Mesenchymal stem cell (in vitro differentiated cells and primary cell): ENCODE measurements at places on chromosomes 1 and 21.
A peak's percentile ranks its signal among the peaks of the same experiment; 100 is the strongest.

DNA sequence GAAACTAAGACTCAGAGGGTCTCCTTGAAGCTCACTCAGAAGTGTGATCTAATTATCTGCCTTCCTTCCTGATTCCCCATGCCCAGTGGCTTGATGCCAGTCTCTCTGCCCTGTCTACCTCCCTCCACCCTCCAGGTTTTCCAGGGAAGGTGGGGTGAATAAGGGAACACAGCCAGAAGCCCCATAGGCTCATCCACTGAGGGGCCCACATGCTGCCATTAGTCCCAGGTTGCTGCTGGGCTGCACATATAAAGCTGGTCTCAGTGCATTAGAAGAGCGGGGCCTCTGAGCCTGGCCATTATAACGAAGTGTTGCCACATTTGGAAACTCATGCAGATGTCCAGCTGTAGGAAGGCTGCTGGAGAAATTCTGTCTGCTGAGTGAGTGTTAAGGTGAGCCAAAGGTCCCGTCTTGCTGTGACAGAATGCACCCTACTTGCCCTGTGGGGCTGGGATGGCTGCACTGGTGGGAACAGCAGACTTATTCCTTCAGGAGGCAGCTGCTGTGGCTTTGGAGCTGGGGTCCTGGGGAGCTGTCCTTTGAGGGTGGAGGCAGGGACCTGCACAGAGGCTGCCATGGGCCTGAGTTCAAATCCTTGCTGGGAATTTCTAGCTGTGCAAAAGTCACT is 2.9 kb downstream of the ADORA1 start:
- DNase-seq = no peak

GRCh38 chr1:78155121-78155520 is 109.4 kb downstream of the GIPC2 start:
- DNase-seq = no peak

- no peak for DNase-seq
These were observed 100.4 kb downstream of the SPATA6 start for GRCh38 chr1:48371598-48371997.

GRCh38 chr1:36918604-36919003 is 115.7 kb downstream of the GRIK3 start:
- DNase-seq = no peak

- no peak for DNase-seq
These were observed 58.8 kb downstream of the WARS2 start for GRCh38 chr1:119081700-119082099.

GRCh38 chr1:109490029-109490933 is 3.6 kb upstream of the CYB561D1 start:
- DNase-seq = peak; percentile 73

- DNase-seq = peak; percentile 71
These were observed 587.3 kb downstream of the PTPRC start for GRCh38 chr1:199226163-199226562.

- no peak for DNase-seq
These were observed 94.4 kb downstream of the PDE9A start for GRCh38 chr21:42747746-42748351.

GRCh38 chr21:30227633-30228404 is 11.9 kb upstream of the CLDN8 start:
- peak; percentile 91 for DNase-seq

DNA sequence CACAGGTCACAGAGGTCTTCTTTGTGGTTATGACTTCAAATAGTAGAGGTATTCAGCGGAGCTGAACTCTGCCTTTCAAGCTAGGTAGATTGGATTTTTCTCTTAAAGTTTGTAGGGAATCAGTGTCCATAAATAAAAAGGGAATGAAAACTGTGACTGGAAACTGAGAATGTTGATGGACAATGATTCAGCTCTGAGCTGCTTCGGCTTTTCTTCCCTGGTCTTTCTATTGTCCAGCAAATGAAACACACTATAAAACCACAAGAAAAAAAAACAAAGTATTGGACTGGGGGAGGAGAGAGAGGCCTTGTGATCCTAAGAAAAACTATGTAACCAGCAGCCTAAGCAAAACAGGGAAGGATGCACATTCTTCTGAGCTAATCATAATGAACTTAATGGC is 11.1 kb downstream of the TNNI3K start:
- no peak for DNase-seq

GRCh38 chr21:36701756-36702621 is 3.1 kb downstream of the SIM2 start:
- DNase-seq = no peak

DNA sequence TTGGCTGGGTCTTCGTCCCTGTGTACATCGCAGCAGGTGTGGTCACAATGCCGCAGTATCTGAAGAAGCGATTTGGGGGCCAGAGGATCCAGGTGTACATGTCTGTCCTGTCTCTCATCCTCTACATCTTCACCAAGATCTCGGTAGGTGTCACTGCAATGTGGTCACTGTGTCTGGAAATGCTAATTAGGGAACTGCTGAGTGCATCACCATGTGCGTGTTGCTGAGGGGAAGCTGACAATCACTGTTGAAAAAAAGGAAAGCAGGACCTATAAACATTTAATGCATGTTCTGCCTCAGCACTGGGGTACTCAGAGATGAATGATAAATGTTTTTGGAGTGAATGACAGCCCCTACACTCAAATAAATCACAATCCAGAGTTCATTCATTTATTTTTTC is 6.8 kb downstream of the SLC5A9 start:
- no peak for DNase-seq

DNA sequence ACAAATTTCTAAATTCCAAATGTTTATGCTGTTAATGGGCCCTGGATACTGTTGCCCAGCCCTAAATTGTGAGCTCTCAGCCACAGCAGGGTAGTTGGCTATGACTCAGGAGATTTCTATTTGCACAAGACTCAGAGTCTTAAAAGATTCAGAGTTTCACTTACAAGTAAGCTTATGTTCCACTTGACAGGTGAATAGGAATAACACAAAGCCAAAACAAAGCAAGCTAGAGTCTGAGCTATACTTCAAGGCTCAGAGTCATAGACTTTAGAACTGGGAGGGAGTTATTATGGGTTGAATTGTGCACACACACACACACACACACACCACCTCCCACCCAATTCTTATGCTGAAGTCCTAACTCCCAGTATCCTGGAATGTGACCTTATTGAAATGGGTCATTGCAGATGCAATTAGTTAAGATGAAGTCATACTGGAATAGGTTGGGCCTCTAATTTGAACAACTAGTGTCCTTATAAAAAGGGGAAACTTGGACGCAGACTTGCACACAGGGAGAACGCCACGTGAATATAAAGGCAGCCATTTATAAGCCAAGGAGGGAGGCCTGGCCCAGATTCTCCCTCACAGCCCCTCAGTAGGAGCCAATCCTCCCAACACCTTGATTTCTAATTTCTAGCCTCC is 30.2 kb downstream of the PRDX6 start:
- DNase-seq = peak; percentile 70

DNA sequence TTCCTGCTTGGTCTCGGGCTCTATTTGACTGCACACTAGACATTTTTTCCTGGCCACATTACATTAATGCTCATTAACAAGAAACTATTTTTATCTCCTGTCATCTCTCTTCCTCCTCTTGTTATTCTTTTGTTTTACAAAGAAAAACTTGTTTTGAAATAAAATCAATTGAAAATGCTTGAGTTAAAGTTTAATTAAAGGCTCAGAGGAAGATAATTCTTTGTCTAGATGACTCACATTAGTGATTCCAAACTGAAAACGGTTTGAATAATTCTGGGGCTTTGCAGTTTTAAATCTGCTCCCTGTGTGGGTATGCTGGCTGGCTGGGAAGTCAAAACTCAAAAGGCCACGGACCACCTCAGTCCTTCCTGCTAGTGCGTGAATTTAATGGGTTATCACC is 29.6 kb downstream of the RGS5 start:
- DNase-seq = no peak

GRCh38 chr1:214326406-214326805 is 45.4 kb downstream of the SMYD2 start:
- DNase-seq = no peak

GRCh38 chr1:110150330-110151174 is at the start of gene SLC6A17:
TSS of gene SLC6A17 (plus strand) at chr1:110150494. CDS start at chr1:110166930, 16,436 bp downstream.
- DNase-seq = peak; percentile 30

DNA sequence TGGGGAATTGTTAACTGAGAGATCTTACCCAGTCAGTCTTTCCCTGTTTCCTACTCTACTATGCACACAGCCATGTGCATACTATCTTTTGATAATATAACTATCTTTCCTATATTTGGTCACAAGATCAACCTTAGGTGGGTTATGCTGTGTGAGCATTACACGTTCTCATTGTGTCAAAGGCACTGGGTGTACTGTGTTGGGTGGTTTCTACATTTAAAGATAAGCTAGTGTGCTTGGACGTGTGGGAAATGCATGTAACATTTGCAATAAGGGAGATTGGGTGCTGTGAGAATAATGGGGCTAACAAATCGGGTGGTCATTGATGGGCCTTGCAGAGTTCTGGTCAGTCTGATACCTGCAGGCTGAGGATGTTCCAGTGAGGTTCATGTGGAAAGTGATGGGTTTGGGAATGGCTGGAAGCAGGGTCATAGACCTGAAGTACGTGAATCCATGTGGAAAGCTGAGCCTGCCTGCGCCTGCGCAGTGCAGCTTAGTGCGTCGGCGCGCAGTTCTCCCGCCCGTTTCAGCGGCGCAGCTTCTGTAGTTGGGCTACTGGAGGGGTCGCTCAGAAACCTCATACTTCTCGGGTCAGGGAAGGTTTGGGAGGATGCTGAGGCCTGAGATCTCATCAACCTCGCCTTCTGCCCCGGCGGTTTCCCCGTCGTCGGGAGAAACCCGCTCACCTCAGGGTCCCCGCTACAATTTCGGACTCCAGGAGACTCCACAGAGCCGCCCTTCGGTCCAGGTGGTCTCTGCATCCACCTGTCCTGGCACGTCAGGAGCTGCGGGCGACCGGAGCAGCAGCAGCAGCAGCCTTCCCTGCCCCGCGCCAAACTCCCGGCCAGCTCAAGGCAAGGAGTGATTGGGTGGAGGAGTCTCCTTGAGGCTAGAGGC is at the start of gene MSH4:
MSH4 (plus strand) TSS at position 507 of the 897 bp plus-strand sequence; CDS start at position 611, 104 bp downstream.
- no peak for DNase-seq

- no peak for DNase-seq
These were observed 54.9 kb downstream of the PATJ start for GRCh38 chr1:61797045-61797755.

DNA sequence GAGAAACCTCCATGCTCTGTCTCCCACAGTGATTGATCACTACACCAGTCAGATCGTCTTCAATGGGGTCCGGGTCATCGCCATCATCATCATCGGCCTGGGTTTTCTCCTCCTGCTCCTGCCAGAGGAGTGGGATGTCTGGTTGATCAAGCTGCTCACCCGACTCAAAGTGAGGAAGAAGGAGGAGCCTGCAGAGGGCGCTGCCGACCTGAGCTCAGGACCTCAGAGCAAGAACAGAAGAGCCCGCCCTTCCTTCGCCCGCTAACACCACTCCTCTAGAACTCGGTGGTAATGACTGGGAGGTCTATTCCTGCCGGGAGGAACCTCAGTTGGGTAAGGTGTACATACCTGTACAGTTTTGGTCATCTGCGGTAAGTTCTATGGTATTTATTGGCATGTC is 50.3 kb upstream of the COA6 start:
- no peak for DNase-seq

- no peak for DNase-seq
These were observed 191.1 kb upstream of the LHX8 start for GRCh38 chr1:74943046-74943445.

GRCh38 chr1:156490401-156491032 is 10.1 kb downstream of the MEF2D start:
- peak; percentile 71 for DNase-seq

GRCh38 chr1:192133350-192133926 is 24.8 kb upstream of the RGS18 start:
- DNase-seq = no peak

DNA sequence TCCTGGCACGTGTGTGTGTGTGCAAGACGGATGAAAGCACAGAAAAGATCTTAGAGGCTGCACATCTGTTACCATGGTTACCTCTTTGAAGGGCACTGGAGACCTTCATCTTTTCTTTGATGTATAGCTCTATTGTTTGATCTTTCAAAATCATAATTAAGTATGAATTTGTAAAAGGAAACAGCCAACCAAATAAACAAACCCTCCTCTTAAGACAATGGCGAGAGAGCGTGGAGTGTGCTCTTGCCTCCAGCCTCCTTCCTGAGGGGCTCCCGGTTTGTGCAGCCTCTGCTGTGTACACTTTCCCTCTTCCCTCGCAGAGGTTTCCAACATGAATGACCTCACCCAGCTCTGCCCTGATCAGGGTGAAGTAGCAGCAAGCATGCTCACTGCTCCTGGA is 27.9 kb downstream of the CACNA1S start:
- DNase-seq = no peak

GRCh38 chr1:183896466-183897048 is 91.6 kb downstream of the RGL1 start:
- DNase-seq = peak; percentile 87

GRCh38 chr1:85611425-85611824 is 30.9 kb downstream of the CCN1 start:
- peak; percentile 83 for DNase-seq

DNA sequence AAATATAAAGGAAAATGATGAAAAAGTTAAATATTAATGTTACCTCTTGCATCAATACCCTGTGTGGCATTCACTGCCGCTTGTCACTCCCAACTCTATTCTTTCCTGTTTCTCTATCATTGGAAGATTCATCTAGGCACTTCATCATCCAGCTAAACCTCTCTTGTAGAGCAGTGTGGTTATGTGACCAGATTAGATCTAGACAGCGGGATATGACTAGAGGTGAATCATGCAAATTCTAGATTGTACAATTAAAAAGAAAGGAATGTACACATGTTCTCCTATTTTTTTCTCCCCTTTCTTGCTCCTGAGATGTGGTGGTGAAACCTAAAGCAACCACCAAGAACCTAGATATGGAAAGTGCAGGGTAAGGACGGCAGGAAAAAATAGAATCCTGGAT is 174.1 kb downstream of the LBR start:
- no peak for DNase-seq

GRCh38 chr21:46655230-46655629 is 19.8 kb downstream of the PRMT2 start:
- DNase-seq = no peak

GRCh38 chr1:23506376-23507107 is 22.6 kb upstream of the ASAP3 start:
- DNase-seq = no peak

DNA sequence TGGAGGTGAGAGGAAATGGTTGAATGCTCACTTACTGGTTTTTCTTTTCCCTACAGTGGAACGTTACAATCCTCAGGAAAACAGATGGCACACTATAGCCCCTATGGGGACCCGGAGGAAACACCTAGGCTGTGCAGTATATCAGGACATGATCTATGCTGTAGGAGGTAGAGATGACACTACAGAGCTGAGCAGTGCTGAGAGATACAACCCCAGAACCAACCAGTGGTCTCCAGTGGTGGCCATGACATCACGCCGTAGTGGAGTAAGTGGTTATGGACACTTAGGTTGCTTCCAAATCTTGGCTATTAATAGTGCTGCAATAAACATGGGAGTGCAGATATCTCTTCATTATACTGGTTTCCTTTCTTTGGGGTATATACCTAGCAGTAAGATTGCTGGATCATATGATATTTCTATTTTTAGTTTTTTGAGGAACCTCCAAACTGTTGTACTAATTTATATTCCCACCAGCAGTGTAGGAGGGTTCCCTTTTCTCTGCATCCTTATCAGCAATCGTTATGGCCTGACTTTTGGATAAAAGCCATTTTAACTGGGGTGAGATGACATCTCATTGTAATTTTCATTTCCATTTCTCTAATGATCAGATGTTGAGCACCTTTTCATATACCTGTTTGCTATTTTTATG is 48.8 kb upstream of the DARS2 start:
- no peak for DNase-seq

- no peak for DNase-seq
These were observed 3.3 kb downstream of the EPHA2 start for GRCh38 chr1:16152481-16153087.

- DNase-seq = no peak
These were observed 66.9 kb downstream of the DISC1 start for GRCh38 chr1:231693361-231694074.
